Esophagus squamous epithelium (tissue), 5 donors: ENCODE measurements at places on chromosomes 6 and 20.

- DNase-seq: no peak
These were observed 3.2 kb downstream of the SNX21 start for GRCh38 chr20:45836841-45837240.

DNA sequence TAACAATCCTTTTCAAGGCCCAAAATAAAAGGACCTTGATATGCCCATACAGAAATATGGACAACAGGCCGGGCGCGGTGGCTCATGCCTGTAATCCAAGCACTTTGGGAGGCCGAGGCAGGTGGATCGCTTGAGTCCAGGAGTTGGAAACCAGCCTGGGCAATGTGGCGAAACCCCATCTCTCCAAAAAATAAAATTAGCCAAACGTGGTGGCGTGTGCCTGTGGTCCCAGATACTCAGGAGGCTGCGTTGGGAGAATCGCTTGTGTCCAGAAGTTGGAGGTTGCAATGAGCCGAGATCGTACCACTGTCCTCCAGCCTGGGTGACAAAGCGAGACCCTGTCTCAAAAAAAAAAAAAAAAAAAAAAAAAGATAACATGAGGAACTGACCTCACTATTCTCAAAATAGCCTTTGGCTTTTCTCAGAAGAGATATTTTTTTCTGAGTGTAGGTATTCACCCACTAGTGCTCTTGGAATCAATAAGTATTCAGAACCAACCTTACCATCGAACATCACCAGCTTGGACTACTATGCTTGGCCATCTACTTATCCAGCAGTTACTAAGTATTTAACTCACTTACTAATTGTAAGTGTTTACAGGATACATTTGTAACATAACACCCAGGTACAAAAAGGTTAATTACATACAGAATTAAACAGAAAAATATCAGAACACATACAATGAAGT lies 99.2 kb downstream of the OR2B2 start:
- no peak for DNase-seq

DNA sequence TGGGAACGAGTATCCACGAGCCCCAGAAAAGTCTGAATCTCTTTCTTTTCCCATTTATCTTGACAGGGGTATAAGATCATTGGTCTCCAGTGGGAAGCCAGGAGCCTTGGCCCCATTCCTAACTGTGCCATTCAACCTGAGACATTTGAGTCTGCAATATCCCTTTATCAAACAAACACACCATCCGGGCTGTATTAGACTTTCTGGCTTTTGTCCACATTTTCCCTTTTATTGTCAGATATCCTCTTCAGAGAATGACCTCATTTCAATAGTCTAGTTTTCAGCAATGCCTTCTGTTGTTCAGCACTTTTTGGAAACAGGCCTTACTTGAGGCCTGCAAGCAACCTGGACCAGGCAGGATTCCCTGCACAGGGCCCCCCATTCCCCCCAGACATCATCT lies 15.7 kb downstream of the BPIFA1 start:
- DNase-seq: no peak

- DNase-seq: no peak
These were observed 129.5 kb upstream of the GGTLC1 start for GRCh38 chr20:24118034-24118433.

DNA sequence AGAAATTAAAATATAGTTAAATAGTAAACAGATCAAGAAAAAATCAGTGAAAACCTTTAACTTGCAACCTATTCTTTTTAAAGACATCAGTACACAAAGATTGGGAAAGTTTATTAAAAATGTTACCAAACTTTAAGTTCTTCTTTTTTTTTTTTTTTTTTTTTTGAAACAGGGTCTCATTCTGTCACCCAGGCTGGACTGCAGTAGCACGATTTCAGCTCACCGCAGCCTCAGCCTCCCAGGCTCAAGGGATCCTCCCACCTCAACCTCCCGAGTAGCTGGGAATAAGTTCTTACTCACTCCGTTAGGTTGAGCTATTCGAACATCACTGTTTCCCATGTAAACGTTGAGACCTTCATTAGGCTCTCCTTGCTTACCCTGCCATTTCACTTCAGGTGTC lies 5.6 kb downstream of the MAP3K5 start:
- no peak for DNase-seq

GRCh38 chr20:37123441-37123840 lies 27.6 kb upstream of the RBL1 start:
- no peak for DNase-seq

- no peak for DNase-seq
These were observed 133.1 kb downstream of the LY86 start for GRCh38 chr6:6721606-6722005.
